ENCODE measurements at places on chromosomes 7 and 10.

DNA sequence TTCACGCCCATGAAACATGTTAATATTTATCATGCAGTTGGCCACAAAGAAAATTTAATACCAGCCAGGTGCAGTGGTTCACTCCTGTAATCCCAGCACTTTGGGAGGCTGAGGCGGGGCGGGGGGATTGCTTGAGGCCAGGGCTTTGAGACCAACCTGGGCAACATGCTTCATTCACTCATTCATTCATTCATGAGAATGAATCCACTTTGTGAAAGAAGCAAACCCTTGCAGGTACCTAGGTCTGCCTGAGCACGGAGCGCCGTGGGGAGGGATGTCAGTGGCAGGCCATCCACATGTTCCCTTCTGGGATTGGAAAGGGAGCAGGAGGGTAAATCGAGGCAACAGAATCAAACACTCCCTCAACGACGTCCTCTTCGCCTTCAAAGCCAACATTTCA lies 4.7 kb downstream of the ANXA11 start:
- DNase-seq, result no peak

DNA sequence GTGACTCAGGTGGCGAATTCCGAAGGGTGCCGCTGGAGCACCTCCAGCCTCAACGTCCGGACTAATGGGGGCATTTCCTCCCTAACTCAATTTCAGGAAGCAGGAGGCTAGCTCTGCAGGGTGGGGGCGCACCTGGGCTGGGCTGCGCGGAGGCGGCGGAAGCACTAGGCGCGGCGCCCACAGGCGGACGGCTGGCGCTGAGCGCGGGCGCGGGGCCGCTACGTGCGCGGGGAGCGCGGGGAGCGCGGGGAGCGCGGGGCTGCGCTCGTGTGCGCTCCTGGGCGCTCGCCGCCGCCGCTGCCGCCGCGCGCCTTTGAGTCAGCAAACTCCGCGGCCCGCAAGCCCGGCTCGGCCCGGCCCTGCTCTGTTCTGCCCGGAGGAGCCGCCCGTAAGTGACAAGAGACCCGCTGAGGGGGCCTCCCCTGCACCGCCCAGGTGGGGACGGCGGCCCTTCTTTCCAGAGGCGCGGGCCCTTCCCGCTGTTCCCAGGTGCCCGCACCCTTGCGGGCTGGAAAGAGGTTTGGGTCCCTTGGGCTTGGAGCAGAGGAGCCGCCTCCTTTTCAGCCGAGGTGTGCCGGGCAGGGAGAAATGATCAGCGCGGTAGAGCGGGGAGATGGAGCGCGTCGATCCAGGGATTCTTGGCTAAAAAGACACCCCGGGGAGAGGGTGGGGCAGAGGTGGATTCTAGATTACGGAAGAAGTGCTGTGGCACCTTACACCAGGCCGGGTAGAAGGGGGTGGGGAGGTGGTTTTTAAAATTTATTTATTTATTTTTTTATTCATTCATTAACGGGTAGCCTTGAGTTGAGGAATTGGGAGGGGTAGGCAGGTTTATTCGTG lies at the start of gene SNX10:
SNX10 (plus strand) TSS at position 164 of the 840 bp plus-strand sequence. CDS start 54,581 bp downstream, outside the sequence.
- DNase-seq, result peak; percentile 82

DNA sequence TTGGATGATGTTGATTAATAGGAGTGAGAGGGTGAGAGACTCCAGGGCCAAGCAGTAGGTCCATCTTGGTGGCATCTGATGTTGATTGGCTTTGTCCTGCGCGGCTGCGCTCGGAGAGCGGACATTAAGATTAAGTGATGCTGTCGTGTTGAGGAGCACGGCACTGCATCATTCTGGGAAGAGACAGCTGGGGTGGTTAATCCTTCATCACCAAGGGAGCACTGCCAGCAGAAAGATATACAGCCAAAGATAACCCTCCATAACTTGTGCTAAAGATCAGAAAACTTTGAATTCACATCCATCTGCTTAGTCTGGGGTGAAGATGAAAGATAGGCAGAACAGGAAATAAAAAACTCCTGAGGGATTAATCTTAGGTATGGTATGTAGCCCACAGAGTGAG lies 208.3 kb downstream of the LRMDA start:
- DNase-seq, result no peak

DNA sequence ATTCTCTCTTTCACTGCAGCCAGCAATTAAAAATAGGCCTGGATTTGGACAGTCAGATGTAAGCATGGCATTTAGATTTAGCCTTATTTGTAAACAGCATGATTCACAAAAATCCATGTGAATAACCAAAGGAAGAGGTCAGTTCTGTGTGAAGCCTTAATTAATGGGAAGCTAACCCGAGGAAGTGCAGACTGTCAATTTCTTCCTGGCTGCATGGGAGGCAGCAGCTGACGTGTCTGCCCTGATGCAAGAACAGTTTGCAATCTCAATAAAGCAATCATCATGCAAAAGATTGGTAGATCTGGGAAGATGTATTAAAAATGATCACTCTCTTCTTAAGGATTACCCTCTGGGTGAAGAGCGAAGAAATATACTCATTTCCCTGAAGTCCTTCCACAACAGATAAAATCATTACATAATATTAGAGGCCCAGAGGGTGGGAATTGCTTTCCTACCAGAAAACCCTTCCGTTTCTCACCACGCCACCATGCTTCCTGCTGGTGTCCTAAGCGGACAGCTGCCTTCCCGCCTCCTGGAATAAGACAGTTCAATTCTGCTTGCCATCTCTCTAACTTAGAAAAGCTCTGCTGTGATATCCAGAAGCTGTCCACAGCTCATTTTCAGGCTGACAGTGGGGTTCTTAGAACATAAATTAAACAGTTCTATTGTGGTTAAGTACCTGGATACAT lies 526.7 kb upstream of the NRP1 start:
- DNase-seq, result no peak

DNA sequence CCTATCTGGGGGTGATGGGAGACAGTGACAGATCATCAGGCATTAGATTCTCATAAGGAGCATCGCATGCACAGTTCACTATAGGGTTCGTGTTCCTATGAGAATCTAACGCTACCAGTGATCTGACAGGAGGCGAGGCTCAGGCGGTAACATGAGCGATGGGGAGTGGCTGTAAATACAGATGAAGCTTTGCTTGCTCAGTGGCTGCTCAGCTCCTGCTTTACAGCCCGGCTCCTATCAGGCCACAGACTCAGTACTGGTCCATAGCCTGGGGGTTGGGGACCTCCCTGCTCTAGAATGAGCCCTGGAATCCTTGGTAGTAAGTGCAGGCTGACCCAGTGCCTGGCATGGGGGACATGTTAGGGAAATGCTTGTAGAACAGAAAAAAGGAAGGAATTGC lies 426.0 kb downstream of the TYW1 start:
- no peak for DNase-seq

- no peak for DNase-seq
Observed at GRCh38 chr10:45466784-45467183, 92.8 kb downstream of the ALOX5 start.

GRCh38 chr10:101769541-101770180 lies 6.3 kb downstream of the FGF8 start:
- DNase-seq, result no peak
